ENCODE measurements at places on chromosomes 1 and 21. TPM values are rescaled to one million over a fixed set of nuclear protein-coding genes. Genes with fewer than 3 reads are reported as not detected.

- no peaks in the 10 kb centered on the region for H3K27me3 ChIP-seq
- H3K4me3 ChIP-seq, result no peak overlapping the region
- DNase-seq, result peak; percentile 58
- no peaks in the 10 kb centered on the region for H3K36me3 ChIP-seq
- no peaks in the 10 kb centered on the region for H3K4me1 ChIP-seq
- H3K27ac ChIP-seq, result no peak overlapping the region
These were observed 15.8 kb upstream of the TAS1R2 start for GRCh38 chr1:18875107-18875795.

The AJAP1 gene
- 0.34 TPM for total RNA-seq

The GJA4 gene
- not detected for total RNA-seq

GRCh38 chr1:33460144-33460543, 12.3 kb upstream of the ZSCAN20 start:
- no peaks in the 10 kb centered on the region for H3K27me3 ChIP-seq
- DNase-seq, result no peak
- peaks cover 39% of the 10 kb centered on the region for H3K4me1 ChIP-seq
- H3K4me3 ChIP-seq, result no peak overlapping the region

GRCh38 chr1:23177438-23178380, 9.1 kb upstream of the LUZP1 start:
- peaks cover 16% of the 10 kb centered on the region for H3K4me1 ChIP-seq
- H3K27ac ChIP-seq, result peak overlapping the region; percentile 91
- DNase-seq, result peak; percentile 72
- H3K4me3 ChIP-seq, result peak overlapping the region; percentile 64

- no peak overlapping the region for H3K27ac ChIP-seq
- no peak for DNase-seq
- no peaks in the 10 kb centered on the region for H3K4me1 ChIP-seq
These were observed 24.4 kb downstream of the CELF3 start for GRCh38 chr1:151692226-151692625.

DNA sequence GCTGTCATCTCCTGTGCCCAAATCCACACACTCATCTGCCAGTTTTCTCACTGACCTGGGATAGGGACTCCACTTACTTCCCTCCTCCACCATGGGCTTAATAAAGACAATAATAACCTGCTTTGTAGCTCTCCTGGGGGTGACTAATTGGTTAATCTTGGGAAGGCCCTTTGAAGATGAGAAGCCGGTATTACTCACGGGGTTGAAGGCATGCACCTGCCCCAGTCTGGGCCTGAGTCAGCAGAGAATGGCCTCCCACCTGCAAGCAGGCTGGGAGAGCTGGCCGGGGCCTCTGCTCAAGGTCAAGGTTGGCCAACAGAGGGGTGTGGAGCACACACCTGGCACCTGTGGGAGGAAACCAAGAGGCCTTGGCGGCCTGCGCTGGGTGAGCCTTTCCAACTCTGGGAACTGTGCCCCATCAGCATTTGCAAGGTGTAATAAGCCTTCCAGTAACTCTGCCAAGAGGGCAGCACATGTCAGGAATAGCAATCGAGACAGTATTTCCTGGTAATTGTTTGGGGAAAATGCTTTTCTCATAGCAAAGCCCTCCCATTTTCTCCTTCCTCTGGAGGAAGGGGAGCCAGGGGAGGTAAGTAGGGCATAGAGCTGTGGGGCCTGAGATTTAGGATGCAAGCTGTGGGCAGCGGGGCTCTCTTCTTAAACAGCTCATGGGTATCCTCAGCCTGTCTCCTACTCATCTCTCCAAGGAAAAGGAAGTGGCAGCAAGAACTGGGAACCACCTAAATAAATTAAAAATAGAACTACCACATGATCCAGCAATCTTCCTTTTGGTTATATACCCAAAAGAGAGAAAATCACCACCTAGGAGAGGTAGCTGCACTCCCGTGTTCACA, 49.0 kb downstream of the TOMM20 start:
- H3K36me3 ChIP-seq, result no peaks in the 10 kb centered on the region
- peaks cover 36% of the 10 kb centered on the region for H3K4me1 ChIP-seq
- peak overlapping the region; percentile 41 for H3K27ac ChIP-seq

DNA sequence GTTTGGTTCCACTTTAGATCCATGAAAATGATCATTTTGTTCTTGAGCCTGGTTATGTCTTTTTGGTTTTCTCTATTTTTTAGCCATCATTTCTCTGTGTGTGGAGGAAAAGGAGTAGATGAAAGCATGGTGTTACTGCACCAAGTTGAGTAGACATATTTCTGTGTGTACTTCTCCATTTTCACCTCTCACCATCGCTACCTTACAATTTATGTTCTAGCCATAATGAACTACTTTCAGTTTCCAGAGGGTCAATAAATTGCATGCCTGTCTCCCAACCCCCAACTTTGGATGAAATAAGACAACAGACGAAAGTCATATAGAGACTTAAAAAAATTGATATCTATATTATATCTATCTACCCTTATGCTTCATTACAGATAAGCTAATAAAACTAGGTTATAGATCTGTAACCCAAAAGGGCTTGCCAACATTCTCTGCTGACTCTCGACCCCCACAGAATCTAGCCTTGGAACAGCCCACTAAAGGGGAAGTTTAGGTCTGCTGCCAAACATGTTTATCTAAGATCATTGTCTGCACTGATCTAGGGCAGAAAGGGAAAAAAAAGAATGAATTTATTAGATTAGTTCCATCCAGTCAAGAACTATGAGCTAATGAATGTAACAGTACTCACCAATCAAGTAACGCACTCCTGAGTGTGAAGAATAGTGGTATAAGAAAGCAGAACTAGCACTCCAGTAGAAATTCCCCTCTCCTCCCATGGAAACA, 7.5 kb upstream of the MAN1A2 start:
- H3K27ac ChIP-seq, result no peak overlapping the region
- H3K4me3 ChIP-seq, result no peak overlapping the region
- DNase-seq, result no peak
- H3K27me3 ChIP-seq, result peaks cover 2% of the 10 kb centered on the region

The ARHGAP29 gene
- total RNA-seq, result 17.6 TPM

- H3K4me1 ChIP-seq, result no peaks in the 10 kb centered on the region
- H3K36me3 ChIP-seq, result no peaks in the 10 kb centered on the region
- no peak overlapping the region for H3K27ac ChIP-seq
These were observed 12.2 kb downstream of the TMEM53 start for GRCh38 chr1:44661781-44662682.

DNA sequence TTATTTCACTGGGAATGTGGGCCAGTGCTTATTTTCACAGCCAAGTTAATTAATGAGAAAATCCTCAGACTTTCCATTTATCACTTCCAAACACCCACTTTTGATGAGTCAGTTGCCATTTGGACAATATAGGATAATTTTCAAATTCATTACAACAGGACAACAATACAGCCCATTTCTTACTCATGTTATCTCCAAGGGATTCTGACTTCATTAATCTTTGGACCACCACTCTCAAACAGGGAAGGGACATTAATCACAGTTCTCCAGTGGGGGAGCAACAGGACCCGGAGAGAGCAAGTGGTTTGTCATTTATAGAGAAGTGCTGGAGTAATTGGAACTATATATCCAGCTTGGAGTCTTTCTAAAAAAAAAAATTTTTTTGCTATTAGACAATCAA, 38.7 kb downstream of the JUN start:
- H3K4me1 ChIP-seq, result peaks cover 12% of the 10 kb centered on the region
- H3K4me3 ChIP-seq, result no peak overlapping the region
- H3K36me3 ChIP-seq, result no peaks in the 10 kb centered on the region
- DNase-seq, result peak; percentile 78

DNA sequence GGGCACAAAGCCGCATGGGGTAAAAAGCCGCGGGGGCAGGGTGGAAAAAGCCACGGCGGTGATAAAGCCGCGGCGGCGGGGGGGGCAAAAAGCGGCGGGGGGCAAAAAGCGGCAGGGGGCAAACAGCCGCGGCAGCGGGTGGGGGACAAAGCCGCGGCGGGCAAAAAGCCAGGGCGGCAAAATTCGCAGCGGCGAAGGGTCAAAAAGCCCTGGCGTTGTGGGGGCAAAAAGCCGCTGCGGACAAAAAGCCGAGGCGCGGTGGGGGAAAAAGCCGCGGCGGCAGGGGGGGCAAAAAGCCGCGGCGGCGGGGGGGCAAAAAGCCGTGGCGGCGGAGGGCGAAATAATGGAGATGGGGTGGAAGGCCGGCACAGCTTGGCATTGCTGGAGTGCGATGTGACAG, 3902.9 kb downstream of the SRGAP2C start:
- H3K27me3 ChIP-seq, result no peaks in the 10 kb centered on the region
- no peak overlapping the region for H3K27ac ChIP-seq
- H3K4me1 ChIP-seq, result no peaks in the 10 kb centered on the region
- DNase-seq, result no peak
- no peak overlapping the region for H3K4me3 ChIP-seq
- H3K36me3 ChIP-seq, result no peaks in the 10 kb centered on the region
